M059J (cell line): ENCODE measurements at places on chromosomes 7 and 10.

DNA sequence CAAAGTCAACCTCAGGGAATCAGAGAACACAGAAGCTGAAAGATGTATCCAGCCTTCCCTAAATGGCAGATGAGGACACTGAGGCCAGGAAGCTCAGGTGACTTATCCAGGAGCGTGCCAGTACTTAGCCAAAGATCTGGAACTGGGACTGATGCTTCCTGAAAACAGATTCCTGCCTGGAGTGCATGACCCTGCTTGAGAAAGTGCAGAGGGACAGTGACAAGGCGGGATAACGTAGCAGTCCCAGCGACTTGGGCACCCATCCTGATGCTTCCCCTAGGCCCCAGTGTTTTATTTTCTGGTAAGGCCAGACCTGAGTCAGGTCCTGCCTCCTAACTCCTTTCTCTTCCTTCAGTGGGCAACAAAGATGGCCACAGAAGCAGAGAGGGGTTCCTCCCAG lies 48.6 kb downstream of the KIAA1217 start:
- DNase-seq, result no peak

- DNase-seq, result peak; percentile 22
Observed at GRCh38 chr7:79352323-79352722, 101.1 kb downstream of the MAGI2 start.

DNA sequence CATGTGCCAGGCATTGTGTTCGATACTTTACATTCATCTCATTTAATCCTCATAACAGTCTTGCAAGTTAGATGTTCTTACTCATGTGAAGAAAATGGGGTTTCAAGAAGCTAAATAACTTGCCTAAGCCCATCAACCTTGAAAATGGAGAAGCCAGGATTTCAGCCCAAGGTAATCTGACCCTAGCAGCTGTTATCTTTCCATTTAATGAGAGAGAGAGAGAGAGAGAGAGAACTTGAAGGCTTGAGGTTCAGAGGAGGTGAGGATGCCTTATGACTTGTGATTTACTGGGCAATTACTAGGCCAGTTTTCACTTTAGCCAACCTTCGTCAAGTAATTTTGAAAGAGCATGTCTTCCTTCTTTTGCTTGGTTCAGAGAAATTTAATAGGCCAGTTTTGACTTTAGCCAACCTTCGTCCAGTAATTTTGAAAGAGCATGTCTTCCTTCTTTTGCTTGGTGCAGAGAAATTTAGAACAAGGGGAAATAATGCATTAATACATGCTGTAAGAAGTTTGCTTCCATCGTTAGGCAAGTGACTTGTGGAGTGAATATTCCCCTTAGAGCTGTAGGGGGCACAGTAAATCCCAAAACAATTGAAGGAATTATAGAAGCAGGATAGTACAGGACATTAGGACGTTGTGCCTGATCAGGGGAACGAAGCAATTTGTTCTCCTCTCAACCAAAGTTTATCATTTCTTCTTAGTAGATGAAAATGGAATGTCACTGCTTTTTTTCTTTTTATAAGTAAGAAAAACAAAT lies 143.0 kb upstream of the BMPER start:
- no peak for DNase-seq

- DNase-seq, result peak; percentile 87
Observed at GRCh38 chr10:96501985-96502384, 11.7 kb downstream of the TLL2 start.

- peak; percentile 75 for DNase-seq
Observed at GRCh38 chr10:127148933-127149220, 47.5 kb downstream of the INSYN2A start.

- no peak for DNase-seq
Observed at GRCh38 chr7:44965441-44965903, 13.3 kb downstream of the MYO1G start.

DNA sequence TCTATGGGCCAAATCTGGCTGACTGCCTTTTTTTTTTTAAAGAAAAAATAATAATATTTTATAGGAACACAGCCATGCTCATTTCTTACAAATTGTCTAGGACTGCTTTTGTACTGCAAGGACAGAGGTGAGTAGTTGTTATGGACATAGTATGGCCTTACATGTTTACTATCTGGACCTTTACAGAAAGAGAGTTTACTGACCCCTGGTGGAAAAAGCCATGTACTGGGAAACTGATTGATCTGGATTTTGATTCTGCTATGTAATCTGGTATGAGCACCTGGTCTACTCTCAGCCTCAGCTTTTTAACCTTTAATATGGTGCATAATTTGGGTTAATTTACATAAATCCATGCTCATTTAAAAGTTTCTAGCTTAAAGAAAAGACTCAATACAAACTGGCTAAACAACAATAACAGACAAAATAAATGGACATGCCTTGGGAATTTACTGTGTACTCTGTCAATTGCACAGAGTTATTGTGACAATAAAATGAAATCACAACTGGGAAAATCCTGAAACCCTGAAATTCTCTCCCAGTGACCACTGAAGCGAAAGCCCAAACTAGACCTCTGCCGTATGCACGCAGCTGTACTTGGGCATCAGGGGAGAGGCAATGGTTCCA lies 260.7 kb downstream of the BMPER start:
- peak; percentile 42 for DNase-seq

DNA sequence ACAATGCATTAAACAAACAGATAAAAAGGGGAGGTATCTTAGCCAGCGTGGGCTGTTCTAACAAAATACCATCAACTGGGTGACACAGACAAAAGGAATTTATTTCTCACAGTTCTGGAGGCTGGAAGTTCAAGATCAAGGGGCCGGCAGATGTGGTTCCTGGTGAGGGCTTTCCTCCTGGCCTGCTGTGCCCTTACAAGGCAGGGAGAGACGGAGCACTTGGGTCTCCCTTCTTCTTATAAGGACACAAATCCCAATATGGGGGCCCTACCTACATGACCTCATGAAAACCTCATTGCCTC lies 281.6 kb upstream of the KLF14 start:
- DNase-seq, result peak; percentile 91
